Fibroblast of upper back skin (primary cell): ENCODE measurements at places on chromosomes 13 and 19.

DNA sequence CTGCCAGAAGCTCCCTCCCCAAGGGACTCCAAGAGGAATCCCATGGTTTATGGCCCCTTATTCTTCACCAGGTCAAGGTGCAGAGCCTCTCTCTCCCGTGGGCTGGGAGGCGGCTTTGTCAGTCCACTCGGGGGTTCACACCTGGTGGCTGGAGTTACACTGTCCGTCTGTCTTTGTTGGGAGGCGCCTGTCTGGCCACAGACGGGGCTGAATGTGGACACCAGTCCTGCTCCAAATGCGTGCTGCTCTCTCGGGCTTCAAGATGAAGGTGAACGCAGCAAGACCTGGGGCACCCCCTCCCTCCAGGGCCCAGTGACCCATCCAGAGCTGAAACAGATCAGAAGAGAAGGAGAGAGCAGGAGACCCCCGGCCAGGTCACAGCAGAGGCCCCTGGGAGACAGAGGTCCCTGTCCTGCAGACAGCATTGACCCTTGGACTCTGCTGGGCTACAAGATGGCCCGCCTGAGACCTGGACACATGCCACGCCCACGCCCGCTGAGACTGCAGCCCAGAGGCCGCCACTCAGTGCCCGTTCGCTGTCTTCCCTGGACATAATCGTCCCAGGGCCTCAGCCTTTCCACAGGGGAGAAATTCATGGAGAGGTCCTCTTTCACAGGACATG is 29.9 kb upstream of the TUBGCP3 start:
- DNase-seq = no peak

DNA sequence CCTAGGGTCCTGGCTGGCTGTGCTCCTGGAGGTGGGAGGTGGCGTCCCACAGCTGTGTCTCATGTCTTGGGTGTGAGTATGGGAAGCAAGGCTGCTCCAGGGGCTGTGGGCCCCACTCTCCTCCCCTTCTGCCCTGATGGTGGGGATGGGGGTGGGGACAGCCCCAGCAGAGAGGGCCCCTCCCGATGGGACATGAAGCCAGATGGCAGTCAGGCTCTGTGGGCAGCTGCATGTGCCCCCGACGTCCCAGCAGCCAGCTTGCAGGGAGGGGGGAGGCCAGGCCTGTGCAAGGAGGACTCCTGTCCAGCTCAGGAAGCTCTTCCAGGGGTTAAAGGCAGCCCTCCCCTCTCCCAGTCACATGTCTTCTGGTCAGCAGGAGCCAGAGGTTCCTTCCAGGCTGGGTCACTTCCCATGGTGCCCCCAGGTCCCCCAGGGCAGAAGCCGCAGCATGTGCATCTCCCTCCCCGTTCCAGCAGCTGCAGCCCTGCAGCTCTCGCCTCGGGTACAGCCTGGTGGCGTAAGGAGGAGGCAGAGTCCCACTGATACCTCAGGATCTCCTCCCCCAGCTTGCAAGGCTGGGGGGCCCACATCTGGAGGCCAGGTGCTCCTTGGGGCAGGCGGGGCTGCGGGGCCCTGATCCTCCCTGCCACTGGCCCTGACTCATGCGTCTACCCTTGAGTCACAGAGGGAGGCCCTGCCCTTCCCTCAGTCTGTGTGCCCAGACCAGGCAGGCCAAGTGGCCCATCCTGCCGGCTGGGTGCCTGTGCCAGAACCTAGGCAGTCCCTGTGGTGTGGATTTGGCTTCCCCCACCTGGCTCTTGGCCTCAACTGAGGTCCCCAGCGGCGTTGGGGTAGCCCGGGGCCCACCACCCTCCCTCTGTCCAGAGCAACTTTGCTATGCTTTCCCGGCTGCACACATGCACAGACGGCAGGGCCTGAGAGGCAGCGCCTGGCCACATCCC is 13.0 kb downstream of the YIPF2 start:
- DNase-seq = peak; percentile 86

DNA sequence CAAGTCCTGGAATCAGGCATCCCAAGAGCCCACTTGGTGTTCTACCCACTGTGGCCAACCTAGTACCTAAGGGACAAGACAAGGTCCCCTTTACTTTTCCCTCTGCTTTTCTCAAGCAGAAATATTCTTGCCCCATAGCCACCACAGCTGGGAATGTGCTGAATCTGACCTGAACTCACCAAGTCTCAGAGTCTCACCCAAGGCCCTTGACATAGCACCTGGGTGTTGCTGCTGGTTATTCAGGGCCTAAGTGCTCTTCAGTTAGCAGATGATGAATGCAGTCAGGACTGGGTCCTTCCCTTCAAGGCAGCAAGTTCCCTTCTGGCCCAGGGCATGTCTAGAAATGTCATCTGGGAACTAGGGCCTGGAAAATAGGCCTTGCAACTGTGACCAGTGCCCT is 201.8 kb upstream of the SERP2 start:
- no peak for DNase-seq

DNA sequence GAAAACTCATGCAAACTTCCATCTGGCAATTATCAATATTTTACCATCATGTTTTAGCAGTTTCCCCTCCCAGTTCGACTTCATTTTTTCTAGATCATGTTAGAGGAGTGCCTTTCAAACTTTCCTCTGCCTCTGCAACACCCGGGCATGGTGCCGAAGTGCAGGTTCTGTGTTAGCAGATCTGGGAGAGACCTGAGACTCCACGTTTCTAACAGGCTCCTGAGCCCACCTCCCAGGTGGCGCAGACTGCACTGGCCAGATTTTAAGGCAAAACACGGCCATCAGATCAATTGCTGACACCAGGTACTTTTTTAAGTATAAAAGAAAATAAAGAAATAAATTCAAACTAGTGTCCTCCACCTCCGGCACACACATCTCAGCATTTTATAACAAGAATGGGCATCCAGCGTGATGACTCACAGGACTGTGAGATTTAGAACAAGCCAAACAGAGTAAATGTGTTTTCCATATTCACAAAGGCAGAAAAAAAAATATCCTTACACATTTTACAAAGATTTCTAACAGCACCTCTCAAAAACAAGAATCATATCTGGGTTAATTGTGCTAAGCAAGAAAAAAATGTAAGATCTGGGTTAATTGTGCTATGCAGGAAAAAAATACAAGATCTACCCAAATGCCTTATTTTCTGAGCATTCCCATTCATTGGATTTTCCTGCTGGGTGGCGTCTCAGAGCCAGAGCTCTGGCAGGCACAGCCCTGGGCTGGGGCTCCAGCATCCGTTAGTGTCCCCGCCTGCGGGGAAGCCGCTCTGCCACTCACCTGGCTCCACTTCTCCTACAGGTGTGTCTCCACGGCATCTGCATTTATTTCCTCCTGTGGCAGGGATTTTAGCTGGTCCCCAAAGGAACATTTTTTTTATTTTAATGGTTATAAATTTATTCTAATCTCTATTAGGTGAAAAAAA is 127.9 kb upstream of the SOX1 start:
- no peak for DNase-seq

- DNase-seq = no peak
Observed at GRCh38 chr13:110416131-110417025, 109.3 kb downstream of the COL4A2 start.

- DNase-seq = no peak
Observed at GRCh38 chr19:51114087-51114729, 6.0 kb upstream of the CTU1 start.

- DNase-seq = no peak
Observed at GRCh38 chr19:18418483-18419194, 559 bp upstream of the SSBP4 start.

DNA sequence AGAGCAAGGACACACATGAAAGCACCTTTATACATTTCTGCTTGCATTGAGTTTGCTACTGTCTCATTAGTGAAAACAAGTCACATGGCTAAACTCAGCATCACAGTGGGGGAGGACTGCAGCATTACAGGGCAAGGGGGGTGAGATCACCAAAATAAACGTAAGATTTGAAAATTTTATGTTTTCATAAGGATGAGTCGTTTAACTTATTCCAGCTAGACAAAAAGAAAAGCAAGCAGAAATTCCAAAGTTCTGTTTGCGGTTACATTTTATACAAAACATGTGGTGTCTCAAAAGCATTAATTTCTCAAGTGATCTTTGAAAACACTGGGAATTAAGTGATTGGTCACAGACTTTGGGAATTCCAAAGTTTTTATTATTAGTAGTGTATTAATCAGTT is 261.4 kb upstream of the RXFP2 start:
- DNase-seq = peak; percentile 91

- no peak for DNase-seq
Observed at GRCh38 chr13:58908019-58908679, 1255.6 kb downstream of the DIAPH3 start.

DNA sequence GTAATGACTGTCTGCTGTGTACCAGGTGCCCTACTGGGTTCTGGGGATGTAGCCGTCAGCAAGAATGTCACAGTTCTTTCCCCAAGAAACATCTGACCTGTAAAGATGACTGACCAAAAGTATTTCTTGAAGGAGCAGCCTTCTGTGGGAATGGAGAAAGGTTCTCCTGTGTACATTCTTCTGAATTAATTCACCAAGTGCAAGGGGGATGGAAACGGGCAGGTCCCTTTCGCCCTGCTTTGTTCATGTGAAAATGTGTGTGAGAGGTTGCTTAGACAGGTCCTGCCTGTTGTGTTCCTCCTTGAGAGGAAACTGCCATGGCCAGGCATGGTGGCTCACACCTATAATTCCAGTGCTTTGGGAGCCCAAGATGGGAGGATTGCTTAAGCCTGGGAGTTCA is 57.0 kb downstream of the SLC7A9 start:
- no peak for DNase-seq

DNA sequence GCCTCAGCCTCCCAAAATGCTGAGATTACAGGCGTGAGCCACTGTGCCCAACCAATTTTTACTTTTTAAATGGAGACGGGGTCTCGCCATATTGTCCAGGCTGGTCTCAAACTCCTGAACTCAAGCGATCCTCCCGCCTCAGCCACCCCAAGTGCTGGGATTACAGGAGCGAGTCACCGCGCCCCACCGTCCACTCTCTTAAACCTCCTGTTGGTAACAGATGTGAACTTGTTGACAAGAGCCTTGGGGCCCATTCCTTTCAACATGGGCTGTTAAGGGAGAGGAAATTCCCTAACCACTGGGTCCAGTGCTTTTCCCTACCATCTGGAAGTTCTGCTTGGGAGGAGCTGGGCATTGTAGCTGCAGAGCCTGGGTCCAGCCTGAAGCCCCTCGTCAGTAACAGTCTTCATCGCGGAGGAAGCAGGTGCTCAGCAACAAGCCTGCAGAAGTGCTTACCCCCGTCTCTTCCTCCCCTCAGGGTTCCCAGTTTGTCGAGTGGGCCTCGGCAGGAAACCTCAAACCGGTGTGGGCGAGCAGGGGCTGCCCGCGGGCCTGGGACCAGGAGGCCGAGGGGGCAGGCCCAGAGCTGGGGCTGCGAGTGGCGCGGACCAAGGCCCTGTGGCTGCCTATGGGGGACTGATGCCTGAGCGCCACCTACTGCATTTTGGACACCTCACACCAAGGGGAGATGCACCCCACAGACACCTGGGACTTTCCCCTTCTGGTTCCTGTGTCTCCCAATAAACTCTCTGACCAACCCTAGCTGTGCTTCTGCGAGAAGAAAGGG is 4.0 kb upstream of the FLT3LG start:
- DNase-seq = no peak

- no peak for DNase-seq
Observed at GRCh38 chr13:74037762-74038161, 96.4 kb downstream of the KLF12 start.

DNA sequence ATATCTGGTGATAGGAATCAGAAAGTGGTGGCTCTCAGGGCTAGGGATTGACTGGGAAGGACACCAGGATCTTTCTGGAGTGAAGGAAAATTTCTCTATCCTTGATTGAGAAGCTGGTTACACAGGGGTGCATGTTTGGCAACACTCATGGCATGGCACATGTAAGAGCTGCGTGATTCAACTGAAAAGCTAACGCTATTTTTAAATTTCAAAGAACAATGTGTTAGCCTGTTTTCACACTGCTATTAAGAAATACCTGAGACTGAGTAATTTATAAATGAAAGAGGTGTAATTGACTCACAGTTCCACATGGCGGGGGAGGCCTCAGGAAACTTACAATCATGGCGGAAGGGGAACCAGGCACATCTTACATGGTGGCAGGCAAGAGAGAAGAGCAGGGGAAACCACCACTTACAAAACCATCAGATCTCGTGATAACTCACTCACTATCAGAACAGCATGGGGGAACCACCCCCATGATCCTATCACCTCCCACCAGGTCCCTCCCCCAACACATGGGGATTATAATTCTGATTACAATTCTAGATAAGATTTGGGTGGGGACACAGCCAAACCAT is 7.4 kb downstream of the SIGLEC8 start:
- no peak for DNase-seq

DNA sequence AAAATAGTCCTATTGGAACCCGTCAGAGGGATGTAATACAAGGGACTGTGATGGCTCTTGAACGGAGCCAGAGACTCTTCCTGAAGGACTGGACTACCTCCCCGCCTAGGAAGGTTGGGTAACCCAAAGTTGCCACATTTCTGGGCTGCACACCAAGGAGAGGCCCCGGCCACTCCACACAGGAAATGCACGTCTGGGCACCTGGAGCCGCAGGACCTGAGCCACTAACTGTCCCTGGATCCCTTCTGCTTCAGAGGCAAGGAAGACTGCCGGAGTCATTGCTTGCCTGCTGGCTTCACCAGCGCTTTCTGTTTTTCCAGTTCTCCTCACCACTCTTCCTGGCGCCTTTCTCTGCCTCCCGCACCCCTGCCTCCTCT is 1.2 kb upstream of the FLT1 start:
- no peak for DNase-seq

- DNase-seq = peak; percentile 36
Observed at GRCh38 chr13:60230593-60230992, 66.9 kb upstream of the DIAPH3 start.

- DNase-seq = peak; percentile 55
Observed at GRCh38 chr13:24288870-24289269, 20.5 kb upstream of the C1QTNF9 start.

- peak; percentile 31 for DNase-seq
Observed at GRCh38 chr13:65378943-65379519, 1851.1 kb downstream of the PCDH9 start.

DNA sequence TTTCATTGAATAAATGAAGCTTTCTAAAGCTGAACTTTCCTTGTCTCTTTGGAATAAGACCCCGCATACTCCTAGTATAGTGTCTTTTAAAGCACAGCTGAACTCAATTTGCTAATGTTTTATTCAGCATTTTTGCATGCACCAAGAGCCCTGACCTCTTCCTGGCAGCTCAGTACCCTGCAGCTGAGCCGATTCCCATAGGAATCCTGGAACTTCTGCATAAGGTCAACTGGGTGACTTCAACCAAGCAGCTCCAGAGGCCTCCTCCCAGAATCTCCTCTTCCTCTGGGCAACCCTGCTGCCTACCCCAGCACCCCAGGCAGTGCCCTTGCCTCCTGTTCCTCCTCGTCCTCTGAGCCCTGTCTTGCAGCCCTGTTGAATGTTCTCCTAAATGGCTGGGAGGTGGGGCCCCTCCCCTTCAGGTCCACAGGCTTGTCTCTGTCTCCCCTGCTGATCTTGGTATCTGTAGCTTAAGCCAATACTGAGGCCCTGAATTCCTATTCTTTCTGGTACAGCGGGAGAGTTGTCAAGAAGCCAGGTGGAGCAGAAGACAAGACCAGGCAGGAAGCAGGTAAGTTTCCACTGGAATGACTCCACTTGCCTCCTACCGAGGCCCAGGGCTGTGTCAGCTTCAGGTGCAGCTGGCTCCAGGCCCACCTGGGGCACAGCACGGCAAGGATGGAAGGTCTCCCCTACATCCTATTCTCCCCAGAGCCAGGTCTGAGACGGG is 23.6 kb upstream of the CCDC124 start:
- DNase-seq = no peak

GRCh38 chr13:63024458-63024857 is 1608.8 kb upstream of the PCDH20 start:
- peak; percentile 25 for DNase-seq
